ENCODE measurements at places on chromosomes 1 and 21.

DNA sequence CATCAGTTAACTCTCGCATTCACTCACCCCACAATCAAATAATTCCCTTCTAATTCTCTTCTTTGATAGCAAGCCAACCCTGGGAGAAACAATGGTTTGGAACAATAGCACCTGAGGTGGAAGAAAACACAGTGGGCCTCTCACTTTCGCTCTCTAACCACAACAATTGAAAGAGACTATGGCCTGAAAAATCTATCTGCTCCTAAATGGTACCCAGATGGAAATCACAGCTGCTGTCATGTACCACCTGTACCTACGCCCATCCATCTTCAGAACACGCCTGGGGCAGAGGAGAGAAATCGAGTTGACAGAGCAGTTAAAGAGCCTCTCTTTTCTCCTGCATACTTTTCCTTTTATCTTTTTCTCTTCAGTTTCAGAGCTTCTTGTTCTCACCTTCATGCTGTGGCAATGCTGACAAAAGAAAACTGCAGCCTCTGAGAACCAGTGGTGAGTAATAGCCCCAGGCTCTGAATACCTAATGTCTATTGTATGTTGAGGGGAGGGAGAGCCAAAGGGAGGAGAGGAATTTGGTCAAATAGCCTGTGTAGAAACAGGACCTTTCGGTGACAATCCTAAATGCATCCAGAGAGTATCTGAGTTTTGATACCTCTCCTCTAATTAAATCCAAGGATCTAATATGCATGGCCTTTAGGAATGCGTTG, 57.7 kb downstream of the ZC3H11B start:
- no peak overlapping the region for H3K4me3 ChIP-seq
- H3K36me3 ChIP-seq: no peaks in the 10 kb centered on the region
- H3K27ac ChIP-seq: no peak overlapping the region
- no peaks in the 10 kb centered on the region for H3K4me1 ChIP-seq
- H3K27me3 ChIP-seq: no peaks in the 10 kb centered on the region
- no peak for DNase-seq

DNA sequence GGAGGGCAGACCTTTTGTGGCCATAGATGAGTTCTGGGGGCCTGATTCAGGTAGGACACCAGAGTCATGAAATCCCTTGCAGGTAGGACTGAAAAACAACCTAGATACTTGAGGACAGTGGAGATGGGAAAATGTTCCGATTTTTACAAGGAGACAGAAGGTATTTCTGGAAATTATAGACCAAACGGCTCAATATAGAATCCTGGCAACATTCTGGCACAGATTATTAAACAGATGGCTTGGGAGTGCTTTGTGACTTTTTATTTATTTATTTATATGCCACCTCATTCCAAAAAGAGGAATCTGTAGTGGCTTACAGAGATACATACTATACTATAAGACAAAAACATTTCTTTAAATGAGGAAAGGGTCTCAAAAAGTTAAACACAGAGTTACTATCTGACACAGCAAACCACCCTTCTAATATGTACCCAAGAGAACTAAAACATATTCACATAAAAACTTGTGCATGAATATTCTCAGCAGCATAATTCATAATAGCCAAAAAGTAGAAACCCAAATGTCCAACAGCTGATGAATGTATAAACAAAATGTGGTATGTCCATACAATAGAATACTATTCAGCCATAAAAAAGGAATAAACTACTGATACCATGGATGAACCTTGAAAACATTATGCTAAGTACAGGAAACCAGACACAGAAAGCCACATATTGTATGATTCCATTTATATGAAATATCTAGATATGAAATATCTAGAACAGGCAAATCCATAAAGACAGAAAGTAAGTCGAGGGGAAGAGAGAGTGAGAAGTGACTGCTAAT, 49.8 kb downstream of the CDK18 start:
- no peak overlapping the region for H3K4me3 ChIP-seq
- H3K36me3 ChIP-seq: no peaks in the 10 kb centered on the region
- no peak for DNase-seq
- H3K27me3 ChIP-seq: peaks cover 29% of the 10 kb centered on the region
- H3K4me1 ChIP-seq: no peaks in the 10 kb centered on the region

- peaks cover 2% of the 10 kb centered on the region for H3K4me1 ChIP-seq
- H3K27me3 ChIP-seq: peaks cover 34% of the 10 kb centered on the region
- H3K27ac ChIP-seq: no peak overlapping the region
- H3K36me3 ChIP-seq: no peaks in the 10 kb centered on the region
- DNase-seq: no peak
Observed at GRCh38 chr1:93992954-93993353, 83.7 kb upstream of the GCLM start.

GRCh38 chr1:4133297-4133938, 233.3 kb upstream of the C1orf174 start:
- H3K4me3 ChIP-seq: no peak overlapping the region
- no peak overlapping the region for H3K27ac ChIP-seq
- H3K4me1 ChIP-seq: no peaks in the 10 kb centered on the region
- no peak for DNase-seq

GRCh38 chr1:151221616-151222015, 23.3 kb downstream of the PIP5K1A start:
- H3K36me3 ChIP-seq: peaks cover 15% of the 10 kb centered on the region
- DNase-seq: no peak
- no peaks in the 10 kb centered on the region for H3K27me3 ChIP-seq
- H3K4me1 ChIP-seq: peaks cover 5% of the 10 kb centered on the region

DNA sequence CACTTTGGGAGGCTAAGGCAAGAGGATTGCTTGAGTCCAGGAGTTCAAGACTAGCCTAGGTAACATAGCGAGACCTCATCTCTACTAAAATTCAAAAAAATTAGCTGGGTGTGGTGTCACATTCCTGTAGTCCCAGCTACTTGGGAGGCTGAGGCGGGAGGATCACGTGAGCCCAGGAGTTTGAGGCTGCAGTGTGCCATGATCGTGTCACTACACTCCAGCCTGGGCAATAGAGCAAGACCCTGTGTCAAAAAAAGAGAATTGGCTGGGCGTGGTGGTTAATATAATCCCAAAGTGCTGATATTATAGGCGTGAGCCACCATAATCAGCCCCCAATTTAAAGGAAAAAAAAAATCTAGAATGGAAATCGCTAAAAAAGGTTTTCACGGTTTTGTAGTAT, 7.0 kb downstream of the MACO1 start:
- H3K27me3 ChIP-seq: no peaks in the 10 kb centered on the region
- H3K27ac ChIP-seq: no peak overlapping the region
- no peak overlapping the region for H3K4me3 ChIP-seq
- no peak for DNase-seq

GRCh38 chr1:56200442-56200841, 378.9 kb downstream of the PLPP3 start:
- no peak for DNase-seq
- H3K4me1 ChIP-seq: no peaks in the 10 kb centered on the region
- H3K27ac ChIP-seq: no peak overlapping the region

- no peak overlapping the region for H3K4me3 ChIP-seq
- no peaks in the 10 kb centered on the region for H3K36me3 ChIP-seq
- H3K27me3 ChIP-seq: no peaks in the 10 kb centered on the region
- H3K4me1 ChIP-seq: no peaks in the 10 kb centered on the region
- no peak for DNase-seq
- H3K27ac ChIP-seq: no peak overlapping the region
Observed at GRCh38 chr1:30537279-30537678, 186.1 kb downstream of the MATN1 start.

DNA sequence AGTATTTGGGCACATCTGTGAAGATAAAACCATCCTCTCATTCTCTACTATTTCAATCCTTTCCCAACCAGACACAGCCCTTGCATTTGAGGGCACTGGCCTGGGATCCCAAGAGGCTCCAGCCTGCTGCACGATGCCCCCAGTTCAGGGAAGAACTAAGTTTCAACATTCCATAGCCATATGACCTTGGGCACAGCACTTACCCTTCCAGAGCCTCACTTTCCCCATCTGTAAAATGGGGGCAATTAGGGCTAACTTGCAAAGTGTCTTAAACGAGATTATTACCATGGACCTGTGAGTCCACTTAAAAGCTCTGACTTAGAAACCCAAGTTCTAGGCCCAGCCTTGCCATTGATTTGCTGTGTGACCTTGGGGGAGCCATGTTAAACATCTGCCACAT, 22.9 kb downstream of the CDCP2 start:
- H3K4me3 ChIP-seq: no peak overlapping the region
- peaks cover 18% of the 10 kb centered on the region for H3K27me3 ChIP-seq
- H3K27ac ChIP-seq: no peak overlapping the region
- H3K36me3 ChIP-seq: no peaks in the 10 kb centered on the region
- no peak for DNase-seq

- no peak overlapping the region for H3K27ac ChIP-seq
- H3K4me1 ChIP-seq: no peaks in the 10 kb centered on the region
- peaks cover 2% of the 10 kb centered on the region for H3K27me3 ChIP-seq
- no peak overlapping the region for H3K4me3 ChIP-seq
- H3K36me3 ChIP-seq: no peaks in the 10 kb centered on the region
Observed at GRCh38 chr1:237181743-237182317, 139.8 kb downstream of the RYR2 start.

DNA sequence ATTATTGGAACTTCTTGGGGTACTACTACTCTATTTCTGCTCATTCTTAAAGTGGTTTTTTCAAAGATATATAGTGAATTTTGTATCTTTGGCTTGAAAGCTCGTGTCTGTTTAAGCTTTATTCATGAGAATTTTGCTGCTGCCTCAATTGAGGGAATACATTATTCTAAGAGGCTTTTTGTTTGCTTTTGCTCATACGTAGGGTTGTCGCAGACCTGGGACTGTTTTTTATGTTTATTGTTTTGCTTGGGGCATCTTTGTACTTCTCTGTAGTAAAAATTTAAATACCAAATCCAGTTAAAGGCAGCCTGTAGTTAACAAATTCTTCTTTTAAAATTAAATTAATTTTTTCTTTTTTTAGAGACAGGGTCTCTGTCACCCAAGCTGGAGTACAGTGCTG, 62.3 kb downstream of the ANGPTL1 start:
- DNase-seq: no peak
- no peaks in the 10 kb centered on the region for H3K4me1 ChIP-seq
- H3K27me3 ChIP-seq: no peaks in the 10 kb centered on the region
- no peak overlapping the region for H3K27ac ChIP-seq
- H3K36me3 ChIP-seq: peaks cover 3% of the 10 kb centered on the region

DNA sequence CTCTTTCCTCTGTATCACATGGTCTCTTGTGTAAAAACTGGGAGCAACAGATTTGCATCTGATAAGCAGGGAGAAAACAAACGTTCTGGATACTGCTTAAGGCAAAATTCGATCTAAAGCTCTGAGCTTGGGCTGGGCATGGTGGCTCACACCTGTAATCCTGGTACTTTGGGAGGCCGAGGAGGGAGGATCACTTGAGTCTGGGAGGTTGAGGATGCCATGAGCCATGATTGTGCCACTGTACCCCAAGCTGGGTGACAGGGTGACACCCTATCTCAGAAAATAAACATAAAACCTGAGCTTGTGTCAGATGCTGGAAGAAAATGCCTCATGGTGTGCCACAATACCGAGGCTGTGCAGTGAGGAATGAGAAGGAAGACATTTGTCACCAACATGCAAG, 73.9 kb downstream of the SCCPDH start:
- H3K4me1 ChIP-seq: no peaks in the 10 kb centered on the region
- H3K27me3 ChIP-seq: no peaks in the 10 kb centered on the region
- DNase-seq: no peak

- no peaks in the 10 kb centered on the region for H3K4me1 ChIP-seq
- no peaks in the 10 kb centered on the region for H3K27me3 ChIP-seq
- no peak overlapping the region for H3K4me3 ChIP-seq
- no peaks in the 10 kb centered on the region for H3K36me3 ChIP-seq
Observed at GRCh38 chr1:193355626-193356025, 169.2 kb upstream of the B3GALT2 start.

DNA sequence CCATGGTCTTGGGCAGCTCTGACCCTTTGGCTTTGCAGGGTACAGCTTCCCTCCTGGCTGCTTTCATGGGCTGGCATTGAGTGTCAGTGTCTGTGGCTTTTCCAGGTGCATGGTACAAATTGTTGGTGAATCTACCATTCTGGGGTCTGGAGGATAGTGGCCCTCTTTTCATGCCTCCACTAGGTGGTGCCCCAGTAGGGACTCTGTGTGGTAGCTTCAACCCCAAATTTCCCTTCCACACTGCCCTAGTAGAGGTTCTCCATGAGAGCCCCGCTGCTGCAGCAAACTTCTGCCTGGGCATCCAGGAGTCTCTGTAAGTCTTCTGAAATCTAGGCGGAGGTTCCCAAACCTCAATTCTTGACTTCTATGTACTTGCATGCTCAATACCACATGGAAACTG, 494.5 kb upstream of the LRRC7 start:
- H3K27ac ChIP-seq: no peak overlapping the region
- H3K4me1 ChIP-seq: no peaks in the 10 kb centered on the region
- DNase-seq: no peak

- peaks cover 15% of the 10 kb centered on the region for H3K4me1 ChIP-seq
- H3K4me3 ChIP-seq: peak overlapping the region; percentile 45
- DNase-seq: no peak
- no peak overlapping the region for H3K27ac ChIP-seq
Observed at GRCh38 chr1:21910558-21911204, 26.4 kb downstream of the HSPG2 start.

- no peaks in the 10 kb centered on the region for H3K36me3 ChIP-seq
- no peak for DNase-seq
- no peaks in the 10 kb centered on the region for H3K4me1 ChIP-seq
- H3K27ac ChIP-seq: no peak overlapping the region
Observed at GRCh38 chr1:223417903-223418663, 24.9 kb downstream of the CCDC185 start.

GRCh38 chr1:157439302-157439954, 112.9 kb downstream of the FCRL5 start:
- H3K27me3 ChIP-seq: peaks cover 7% of the 10 kb centered on the region
- no peak overlapping the region for H3K27ac ChIP-seq
- H3K36me3 ChIP-seq: no peaks in the 10 kb centered on the region
- DNase-seq: no peak
- no peak overlapping the region for H3K4me3 ChIP-seq

DNA sequence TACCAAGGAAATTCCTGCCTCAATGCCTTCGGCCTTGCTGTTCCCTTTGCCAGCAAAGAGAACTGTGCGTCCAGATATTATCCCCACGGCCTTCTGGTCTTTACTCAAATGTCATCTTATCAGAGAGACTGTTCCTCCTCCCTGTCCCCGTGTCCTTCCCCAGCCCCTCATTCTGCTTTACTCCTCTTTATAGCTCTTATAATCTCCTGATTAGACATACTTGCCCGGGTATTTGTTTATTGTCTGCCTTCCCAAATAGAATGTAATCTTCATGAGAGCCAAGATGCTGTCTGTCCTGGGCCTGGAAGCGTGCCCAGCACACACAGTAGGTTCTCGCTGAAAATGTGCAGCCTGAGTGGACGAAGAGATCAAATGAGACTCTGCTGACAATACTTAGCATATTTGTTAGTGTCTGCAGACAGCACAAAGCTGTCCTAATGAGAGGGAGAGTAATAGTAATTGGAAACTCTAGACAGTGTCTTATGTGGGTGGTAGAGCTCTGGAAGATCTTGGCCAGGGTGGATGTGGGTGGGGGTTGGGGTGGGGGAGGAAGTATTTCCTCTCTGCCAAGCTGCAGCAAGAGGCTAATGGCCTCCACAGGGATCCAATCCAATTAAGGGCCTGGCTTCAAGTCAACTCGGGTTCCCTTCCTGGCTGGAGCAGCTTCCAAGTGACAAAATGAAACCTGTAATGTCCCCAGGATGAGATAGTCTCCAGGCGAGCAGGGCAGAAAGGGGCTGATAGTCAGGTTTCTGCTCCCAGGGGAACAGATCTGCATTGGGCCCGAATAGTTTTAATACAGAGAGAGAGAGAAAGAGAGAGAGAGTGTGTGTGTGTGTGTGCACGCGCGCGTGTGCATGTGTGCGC, 9.5 kb upstream of the CLIC4 start:
- no peaks in the 10 kb centered on the region for H3K36me3 ChIP-seq
- DNase-seq: no peak
- peaks cover 8% of the 10 kb centered on the region for H3K27me3 ChIP-seq
- H3K27ac ChIP-seq: no peak overlapping the region

All from activated naive CD8-positive, alpha-beta T cell treated with anti-CD3 and anti-CD28 coated beads, Interleukin-2, amount 10 ng/mL, durations not matched to agents 7 days and 5 days (primary cell).